D721Med (cell line): ENCODE measurements at places on chromosomes 4 and X.
A peak's percentile ranks its signal among the peaks of the same experiment; 100 is the strongest.

- DNase-seq: no peak
These were observed 434.1 kb downstream of the ANKRD50 start for GRCh38 chr4:124278477-124278876.

GRCh38 chr4:138307319-138307718 lies 65.2 kb upstream of the SLC7A11 start:
- DNase-seq: no peak

GRCh38 chrX:20973038-20973437 lies 401.2 kb upstream of the CNKSR2 start:
- DNase-seq: no peak

DNA sequence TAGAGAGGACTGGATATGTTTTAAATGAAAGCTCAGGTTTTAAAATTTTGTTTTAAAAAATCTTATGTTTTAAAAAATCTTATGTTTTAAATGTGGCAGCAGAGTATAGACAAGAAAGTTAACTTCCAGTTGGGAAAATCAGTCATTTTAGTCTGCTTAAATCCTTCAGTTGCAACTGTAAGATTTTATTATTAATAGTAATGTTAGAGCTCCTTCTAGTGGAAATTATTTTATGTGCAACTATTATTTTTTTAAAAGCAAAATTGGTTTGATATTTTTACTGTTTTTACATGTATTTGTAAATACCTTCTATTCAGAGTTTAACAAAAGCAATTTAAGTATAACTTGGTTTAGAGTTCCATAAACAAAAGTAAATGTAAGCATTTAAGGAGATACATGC lies 8.5 kb upstream of the NUDT6 start:
- DNase-seq: no peak

- no peak for DNase-seq
These were observed 139.8 kb upstream of the VCX3A start for GRCh38 chrX:6674734-6675133.

DNA sequence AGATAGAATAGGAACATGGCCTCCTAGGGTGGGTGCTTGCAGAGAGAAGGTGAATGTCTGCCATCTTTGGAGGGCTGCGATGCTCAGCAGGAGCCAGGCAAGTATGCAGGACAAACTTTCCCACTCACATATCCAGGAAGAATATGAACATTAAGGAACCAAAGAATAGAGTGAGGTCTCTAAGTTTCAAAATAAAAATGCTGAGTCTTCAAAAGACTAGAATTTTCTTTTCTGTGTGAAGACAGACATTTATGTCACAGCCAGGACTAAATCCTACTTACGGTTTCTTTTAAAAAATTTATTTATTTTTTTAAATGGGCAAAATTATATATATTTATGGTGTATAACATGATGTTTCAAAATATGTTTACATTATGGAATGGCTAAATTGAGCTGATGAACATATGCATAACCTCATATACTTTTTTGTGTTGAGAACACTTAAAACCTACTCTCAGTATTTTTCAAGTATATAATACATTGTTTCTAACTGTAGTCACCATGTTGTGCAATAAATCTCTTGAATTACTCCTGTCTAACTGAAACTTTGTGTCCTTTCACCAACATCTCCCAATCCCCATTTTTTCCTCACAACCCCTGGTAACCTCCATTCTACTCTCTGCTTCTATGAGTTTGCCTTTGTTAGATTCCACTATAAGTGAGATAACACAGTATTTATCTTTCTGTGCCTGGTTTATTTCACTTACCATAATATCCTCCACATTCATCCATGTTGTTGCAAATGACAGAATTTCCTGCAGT lies 177.8 kb upstream of the HAND2 start:
- no peak for DNase-seq

GRCh38 chr4:5960252-5960880 lies 57.9 kb downstream of the C4orf50 start:
- DNase-seq: no peak

- DNase-seq: no peak
These were observed 48.5 kb downstream of the PRKX start for GRCh38 chrX:3664921-3665320.

DNA sequence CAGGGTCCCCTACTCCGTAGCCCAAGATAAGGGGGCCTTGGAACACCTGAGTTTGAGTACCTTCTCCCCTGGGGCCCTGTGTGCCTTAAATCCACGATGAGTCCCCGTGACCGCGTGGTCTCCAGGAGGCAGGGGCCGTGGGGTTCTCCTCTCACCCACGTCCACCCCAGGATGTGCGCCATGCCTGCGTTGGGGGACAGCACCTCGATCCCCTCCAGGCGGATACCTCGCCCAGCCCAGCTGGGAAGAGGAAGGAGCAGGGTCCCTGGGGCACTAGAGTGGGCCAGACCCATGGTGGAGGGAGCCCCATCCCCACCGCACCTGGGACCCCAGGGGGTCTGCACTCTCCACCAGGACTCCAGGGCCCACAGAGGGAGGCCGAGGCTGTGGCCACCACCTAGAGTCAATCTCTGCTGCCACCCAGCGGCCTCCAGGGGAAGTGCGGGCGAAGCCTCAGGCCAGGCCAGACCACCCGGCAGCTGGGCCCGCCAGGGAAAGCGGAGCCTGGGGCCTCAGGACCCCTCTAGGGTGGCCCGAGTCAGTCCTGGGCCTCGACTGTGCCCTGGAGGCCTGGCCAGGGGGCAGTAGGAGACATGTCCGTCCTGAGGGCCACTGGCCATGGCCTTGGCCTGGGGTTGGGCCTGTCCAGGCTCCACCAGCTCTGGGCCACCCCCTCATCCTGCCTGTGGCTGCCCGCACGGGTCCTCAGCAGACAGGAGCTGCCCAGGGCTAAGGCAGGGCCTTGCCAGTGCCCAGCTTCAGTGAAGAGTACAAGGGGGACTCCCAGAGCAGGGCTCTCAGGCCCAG lies 55.0 kb downstream of the FAM53A start:
- peak; percentile 94 for DNase-seq

DNA sequence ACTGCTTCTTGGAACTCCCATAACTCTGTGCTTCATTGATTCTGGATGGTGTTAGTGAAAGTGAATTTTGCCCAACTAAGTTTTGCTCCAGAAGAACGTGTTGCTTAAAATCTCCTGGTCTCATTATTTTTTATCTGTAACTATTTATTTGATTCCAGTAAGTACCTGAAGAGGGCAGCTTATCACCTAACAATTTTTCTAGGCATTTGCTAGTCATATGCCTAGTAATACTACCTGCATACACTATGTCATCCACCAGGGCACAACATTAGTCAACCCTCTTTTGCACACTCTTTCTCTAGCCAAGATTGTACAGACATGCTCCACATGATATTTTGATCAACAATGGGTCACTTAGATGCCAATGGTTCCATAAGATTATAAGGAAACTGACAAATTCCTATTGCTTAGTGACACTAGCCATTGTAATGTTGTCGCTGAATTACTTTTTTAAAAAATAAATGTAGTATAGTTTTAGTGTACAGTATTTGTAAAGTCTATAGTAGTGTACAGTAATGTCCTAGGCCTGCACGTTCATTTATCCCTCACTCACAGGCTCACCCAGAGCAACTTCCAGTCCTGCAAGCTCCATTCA lies 499.9 kb upstream of the AADAT start:
- DNase-seq: no peak

DNA sequence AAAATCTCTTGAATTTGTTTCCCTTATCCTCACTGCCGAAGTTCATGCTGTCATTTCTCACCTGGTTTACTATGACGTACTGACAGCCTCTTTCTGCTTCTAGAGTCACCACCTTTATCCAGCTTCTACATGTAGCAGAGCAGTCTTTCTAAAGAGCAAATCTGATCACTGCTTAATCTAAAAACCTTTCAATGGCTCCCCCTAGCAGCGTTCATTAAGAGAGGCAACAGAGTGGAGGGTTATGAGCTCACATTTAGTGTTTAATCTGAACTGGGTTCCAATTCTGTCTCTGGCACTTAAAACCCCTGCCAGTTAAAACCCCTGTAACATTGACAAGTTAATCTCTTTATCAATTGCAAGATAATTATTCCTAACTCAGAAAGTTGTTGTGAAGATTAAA lies 4.4 kb downstream of the RBPJ start:
- no peak for DNase-seq

- DNase-seq: no peak
These were observed 153.2 kb downstream of the GALNTL6 start for GRCh38 chr4:171966356-171966755.
